Activated naive CD8-positive, alpha-beta T cell treated with anti-CD3 and anti-CD28 coated beads, Interleukin-2, amount 50 U/mL, for 16 hours (primary cell): ENCODE measurements at places on chromosomes 16 and 17.

DNA sequence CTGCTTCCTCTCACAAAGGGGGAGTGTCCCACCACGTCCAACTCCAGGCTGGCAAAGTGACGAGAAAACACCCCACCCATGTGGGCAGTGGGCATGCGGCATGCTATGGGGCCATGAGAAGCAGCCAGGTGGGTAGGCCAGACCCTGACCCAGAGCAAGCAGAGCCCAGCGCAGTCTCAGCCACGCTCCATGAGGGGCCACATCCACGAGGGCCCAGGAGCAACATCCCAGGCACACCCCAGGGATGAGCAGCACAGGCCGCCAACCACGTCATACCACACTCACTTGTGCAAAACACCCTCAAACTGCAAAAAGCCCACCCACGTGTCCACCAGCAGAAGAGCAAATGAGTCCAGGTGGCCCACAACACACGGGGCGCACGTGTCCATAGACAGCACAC, 117.0 kb downstream of the ZNF778 start:
- no peak for DNase-seq

- DNase-seq = no peak
Observed at GRCh38 chr17:49525831-49526741, 31.0 kb downstream of the NGFR start.

GRCh38 chr17:55458978-55459377, 37.3 kb upstream of the MMD start:
- DNase-seq = no peak

DNA sequence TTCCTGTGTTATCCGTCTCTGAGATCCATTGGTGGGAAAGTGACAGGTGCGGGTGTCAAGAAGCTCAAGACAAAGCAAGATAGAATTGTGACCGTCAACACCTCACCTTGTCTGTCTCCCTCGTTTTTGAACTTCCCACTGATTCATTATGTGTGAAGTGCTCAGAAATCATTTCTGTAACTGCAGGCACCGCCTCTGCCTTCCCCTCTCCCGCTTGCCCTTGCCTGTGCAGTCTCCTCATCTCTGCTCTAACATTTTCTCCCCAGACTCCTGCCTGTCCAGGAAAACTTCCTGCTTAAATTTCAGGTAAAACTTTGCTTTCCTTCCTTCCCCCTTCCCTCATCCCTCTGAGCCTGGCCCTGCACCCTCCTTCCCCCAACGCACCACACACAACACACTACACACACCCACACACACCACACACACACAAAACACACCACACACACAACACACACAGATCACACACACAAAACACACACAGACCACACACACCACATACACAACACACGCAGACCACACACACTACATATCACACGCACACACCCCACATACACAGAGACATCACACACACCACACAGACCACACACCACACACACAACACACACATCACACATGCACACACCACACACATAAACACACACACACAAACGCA, 25.7 kb downstream of the CALB2 start:
- no peak for DNase-seq

GRCh38 chr16:5905935-5906334, 808.3 kb upstream of the EEF2KMT start:
- DNase-seq = no peak

DNA sequence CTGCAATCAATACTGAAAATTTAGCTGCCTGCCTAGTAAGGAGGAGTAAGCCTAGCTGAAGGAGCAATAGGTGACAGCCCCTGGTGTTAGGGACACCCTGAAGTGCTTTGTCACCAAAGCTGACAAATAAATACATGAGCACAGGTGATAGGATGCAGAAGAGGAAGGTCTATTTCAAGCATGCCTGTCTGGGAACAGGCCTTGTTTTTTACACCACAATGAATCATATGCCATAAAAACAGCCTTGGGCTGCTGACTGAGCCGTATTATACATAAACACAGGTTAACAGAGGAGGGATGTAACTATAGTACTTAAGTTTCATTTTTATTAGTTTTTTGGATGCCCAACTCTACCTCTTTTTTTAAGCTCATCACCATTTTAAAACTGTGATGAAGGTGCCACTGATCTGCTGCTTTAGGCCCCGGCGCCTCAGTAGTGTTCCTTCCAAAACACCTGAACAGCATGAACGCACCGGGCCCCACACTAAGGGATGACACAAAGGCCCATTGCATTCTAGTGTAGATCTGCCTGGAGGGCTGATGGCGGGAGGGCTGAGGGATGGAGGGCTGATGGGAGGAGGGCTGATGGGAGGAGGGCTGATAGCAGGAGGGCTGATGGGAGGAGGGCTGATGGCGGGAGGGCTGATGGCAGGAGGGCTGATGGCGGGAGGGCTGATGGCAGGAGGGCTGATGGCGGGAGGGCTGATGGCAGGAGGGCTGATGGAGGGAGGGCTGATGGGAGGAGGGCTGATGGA, 150.3 kb downstream of the AATF start:
- no peak for DNase-seq

- DNase-seq = no peak
Observed at GRCh38 chr17:5422505-5422904, 2.5 kb downstream of the RPAIN start.

GRCh38 chr16:28078261-28078660, 14.7 kb upstream of the GSG1L start:
- DNase-seq = no peak

DNA sequence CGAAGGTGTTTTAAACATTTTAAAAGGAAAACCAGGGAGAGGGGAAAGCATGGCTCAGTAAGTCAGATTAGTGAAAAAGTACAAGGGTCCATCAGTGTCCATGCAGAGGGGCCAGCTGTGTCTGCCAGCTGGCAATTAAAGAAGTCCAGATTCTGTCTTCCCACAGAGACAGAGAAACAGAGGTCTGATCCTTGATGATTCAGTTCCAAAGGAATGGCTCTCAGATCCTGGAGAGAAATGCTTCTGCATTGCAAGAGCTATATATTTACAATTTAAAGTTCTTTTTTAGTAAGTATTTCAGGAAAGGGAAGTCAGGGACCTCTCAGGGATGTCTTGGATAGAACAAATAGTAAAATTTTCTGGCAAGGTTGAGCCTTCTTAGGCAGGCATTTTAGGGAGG, 56.2 kb downstream of the HSD17B2 start:
- no peak for DNase-seq

DNA sequence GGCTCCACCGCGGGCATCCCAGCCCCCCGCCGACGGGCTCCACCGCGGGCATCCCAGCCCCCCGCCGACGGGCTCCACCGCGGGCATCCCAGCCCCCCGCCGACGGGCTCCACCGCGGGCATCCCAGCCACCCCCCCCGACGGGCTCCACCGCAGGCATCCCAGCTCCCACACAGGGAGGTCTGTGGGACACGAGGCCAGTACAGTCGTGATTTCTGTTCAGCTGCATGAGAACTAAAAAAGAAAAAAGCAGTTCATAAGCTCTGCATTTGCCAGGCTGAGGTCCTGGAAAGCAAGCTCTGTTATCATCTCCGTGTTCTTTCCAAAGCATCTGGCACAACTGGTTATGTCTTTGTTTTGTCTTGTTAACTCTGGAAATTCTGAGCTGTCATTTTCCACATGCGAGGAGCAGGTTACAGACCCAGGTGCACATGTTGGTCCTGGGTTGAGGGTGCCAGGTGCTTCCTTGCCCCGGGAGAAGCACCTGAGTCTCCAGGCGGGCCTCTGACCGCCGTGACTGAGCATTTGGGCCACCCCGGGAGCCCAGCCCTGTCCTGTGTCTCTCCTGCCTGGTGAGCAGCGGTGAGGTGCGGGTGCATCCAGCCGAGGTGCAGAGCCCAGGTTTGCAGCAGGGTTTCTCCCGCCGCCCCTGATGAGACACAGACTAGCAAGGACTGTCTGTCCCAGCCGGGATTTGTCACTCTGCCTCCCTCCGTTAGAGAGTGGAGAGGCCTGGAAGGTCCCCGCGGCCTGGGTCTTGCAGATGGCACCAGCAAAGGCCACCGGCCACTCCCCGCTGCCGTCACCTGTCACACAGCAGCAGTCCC, 9.9 kb upstream of the WFIKKN1 start:
- no peak for DNase-seq

GRCh38 chr17:77542551-77543490, 402.1 kb downstream of the SEC14L1 start:
- no peak for DNase-seq

DNA sequence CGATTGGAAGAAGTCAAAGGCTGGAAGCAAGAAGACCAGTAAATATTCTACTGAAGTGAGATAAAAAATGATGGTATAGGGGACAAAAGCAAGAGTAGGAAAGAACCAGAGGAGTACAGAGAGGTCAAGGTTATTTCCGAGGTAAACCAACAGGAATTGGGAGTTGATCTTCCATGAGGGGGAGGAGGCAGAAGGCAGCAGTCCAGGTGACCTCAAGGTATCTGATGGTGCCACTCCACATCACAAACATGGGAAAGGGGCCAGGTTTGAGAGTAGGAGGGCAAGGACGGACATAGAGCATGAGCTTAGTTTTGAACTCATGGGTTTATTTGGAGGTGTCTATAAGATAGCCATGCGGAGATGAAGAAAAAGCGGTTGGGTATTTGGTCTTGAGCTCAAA, 79.4 kb upstream of the CDYL2 start:
- no peak for DNase-seq

GRCh38 chr17:44293509-44294226, 14.7 kb upstream of the RUNDC3A start:
- DNase-seq = no peak

DNA sequence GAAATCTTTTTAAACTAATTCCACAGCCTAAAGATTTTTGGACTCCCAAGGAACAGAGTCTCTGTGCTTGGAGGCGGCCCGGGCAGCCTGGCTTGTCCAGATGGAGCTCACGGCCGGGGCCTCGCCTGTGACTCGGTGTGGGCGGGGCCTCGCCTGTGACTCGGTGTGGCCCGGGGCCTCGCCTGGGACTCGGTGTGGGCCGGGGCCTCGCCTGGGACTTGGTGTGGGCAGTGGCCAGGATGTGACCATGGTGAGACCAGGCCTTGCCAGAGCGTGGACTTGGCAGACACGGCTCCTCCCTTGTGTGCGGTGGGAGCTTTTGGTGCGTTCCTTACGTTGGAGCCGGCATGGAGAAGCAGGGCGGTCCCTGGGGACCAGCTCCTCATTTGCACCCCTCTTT, 92.3 kb downstream of the METRNL start:
- no peak for DNase-seq

GRCh38 chr16:66254751-66255150, 111.7 kb upstream of the CDH5 start:
- no peak for DNase-seq

- DNase-seq = no peak
Observed at GRCh38 chr16:17899141-17899540, 428.4 kb upstream of the XYLT1 start.
